ENCODE measurements at places on chromosomes 5 and 9. TPM values are rescaled to one million over a fixed set of nuclear protein-coding genes. Genes with fewer than 3 reads are reported as not detected.
A peak's percentile ranks its signal among the peaks of the same experiment; 100 is the strongest.

- no peak for DNase-seq
- no peaks in the 10 kb centered on the region for H3K36me3 ChIP-seq
- no peaks in the 10 kb centered on the region for H3K27me3 ChIP-seq
These were observed 35.2 kb downstream of the NCS1 start for GRCh38 chr9:130207241-130207992.

- no peaks in the 10 kb centered on the region for H3K27me3 ChIP-seq
- DNase-seq = no peak
- H3K27ac ChIP-seq = no peak overlapping the region
- H3K4me1 ChIP-seq = no peaks in the 10 kb centered on the region
These were observed 509.8 kb downstream of the DMAC1 start for GRCh38 chr9:7289773-7290172.

GRCh38 chr9:3277200-3277599, 248.6 kb downstream of the RFX3 start:
- DNase-seq = no peak
- H3K4me1 ChIP-seq = no peaks in the 10 kb centered on the region
- H3K27ac ChIP-seq = no peak overlapping the region
- peaks cover 35% of the 10 kb centered on the region for H3K36me3 ChIP-seq

GRCh38 chr5:4540375-4541173, 599.6 kb upstream of the ADAMTS16 start:
- no peak overlapping the region for H3K27ac ChIP-seq
- H3K36me3 ChIP-seq = no peaks in the 10 kb centered on the region
- no peaks in the 10 kb centered on the region for H3K27me3 ChIP-seq
- DNase-seq = no peak
- H3K4me1 ChIP-seq = no peaks in the 10 kb centered on the region

DNA sequence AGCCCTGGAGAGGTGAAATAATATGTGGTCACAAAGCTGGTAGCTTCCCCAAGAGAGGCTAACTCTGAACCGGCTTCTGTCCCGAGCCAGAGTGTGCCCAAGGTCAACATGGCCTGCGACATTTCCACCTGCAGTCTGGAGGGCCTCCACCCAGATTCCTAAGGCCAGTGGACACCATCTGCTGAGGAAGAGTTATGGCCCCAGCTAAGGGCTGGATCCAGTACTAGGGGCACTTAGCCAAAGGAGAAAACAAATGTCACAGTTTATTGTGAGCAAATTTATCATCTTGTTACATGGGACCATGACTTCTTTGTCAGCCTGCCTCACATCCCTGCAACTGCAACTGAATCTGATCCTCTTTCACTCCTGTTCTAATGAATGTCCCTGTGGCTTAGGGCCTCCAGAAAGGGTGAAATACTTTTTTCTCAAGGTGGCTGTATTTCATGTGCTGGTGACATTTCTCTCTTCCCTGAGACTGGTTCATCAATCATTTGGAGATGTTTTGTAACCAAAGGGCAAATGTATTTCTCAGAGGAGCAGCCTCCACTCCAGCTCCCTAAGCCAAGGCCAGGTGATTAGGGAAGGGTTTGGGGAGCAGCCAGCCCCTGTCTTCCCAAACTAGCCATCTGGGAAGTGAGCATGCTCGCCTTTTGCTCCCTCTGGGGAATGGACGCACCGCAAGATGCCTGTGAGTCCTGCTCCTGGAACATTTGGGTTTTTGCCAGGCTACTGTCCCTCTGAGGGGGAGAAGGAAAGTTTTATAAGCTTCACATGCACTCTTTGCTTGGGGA, 148.3 kb downstream of the CMYA5 start:
- no peaks in the 10 kb centered on the region for H3K36me3 ChIP-seq
- no peaks in the 10 kb centered on the region for H3K27me3 ChIP-seq
- no peaks in the 10 kb centered on the region for H3K4me1 ChIP-seq
- no peak overlapping the region for H3K4me3 ChIP-seq
- no peak for DNase-seq

- no peak overlapping the region for H3K4me3 ChIP-seq
- DNase-seq = no peak
- no peak overlapping the region for H3K27ac ChIP-seq
- no peaks in the 10 kb centered on the region for H3K36me3 ChIP-seq
- H3K4me1 ChIP-seq = no peaks in the 10 kb centered on the region
These were observed 320.9 kb upstream of the KLF4 start for GRCh38 chr9:107810461-107810961.

GRCh38 chr5:34736445-34737115, 80.5 kb downstream of the RAI14 start:
- no peak overlapping the region for H3K4me3 ChIP-seq
- no peak overlapping the region for H3K27ac ChIP-seq
- H3K4me1 ChIP-seq = no peaks in the 10 kb centered on the region
- DNase-seq = no peak
- no peaks in the 10 kb centered on the region for H3K36me3 ChIP-seq

GRCh38 chr5:13218518-13218917, 726.0 kb downstream of the DNAH5 start:
- H3K4me3 ChIP-seq = no peak overlapping the region
- H3K36me3 ChIP-seq = no peaks in the 10 kb centered on the region
- no peak for DNase-seq
- H3K27ac ChIP-seq = no peak overlapping the region
- no peaks in the 10 kb centered on the region for H3K4me1 ChIP-seq

- H3K36me3 ChIP-seq = no peaks in the 10 kb centered on the region
- peaks cover 9% of the 10 kb centered on the region for H3K27me3 ChIP-seq
- H3K4me1 ChIP-seq = peaks cover 6% of the 10 kb centered on the region
- DNase-seq = no peak
- no peak overlapping the region for H3K27ac ChIP-seq
- H3K4me3 ChIP-seq = no peak overlapping the region
These were observed 2.5 kb downstream of the TLE1 start for GRCh38 chr9:81686614-81687520.

- no peak overlapping the region for H3K4me3 ChIP-seq
- no peak overlapping the region for H3K27ac ChIP-seq
- H3K36me3 ChIP-seq = peaks cover 25% of the 10 kb centered on the region
- no peak for DNase-seq
These were observed 98.3 kb downstream of the WDR70 start for GRCh38 chr5:37477426-37477825.

GRCh38 chr9:124659099-124659659, 111.9 kb downstream of the NR6A1 start:
- H3K36me3 ChIP-seq = no peaks in the 10 kb centered on the region
- DNase-seq = no peak
- peak overlapping the region; percentile 78 for H3K4me3 ChIP-seq
- peak overlapping the region; percentile 6 for H3K27ac ChIP-seq
- peaks cover 4% of the 10 kb centered on the region for H3K4me1 ChIP-seq

DNA sequence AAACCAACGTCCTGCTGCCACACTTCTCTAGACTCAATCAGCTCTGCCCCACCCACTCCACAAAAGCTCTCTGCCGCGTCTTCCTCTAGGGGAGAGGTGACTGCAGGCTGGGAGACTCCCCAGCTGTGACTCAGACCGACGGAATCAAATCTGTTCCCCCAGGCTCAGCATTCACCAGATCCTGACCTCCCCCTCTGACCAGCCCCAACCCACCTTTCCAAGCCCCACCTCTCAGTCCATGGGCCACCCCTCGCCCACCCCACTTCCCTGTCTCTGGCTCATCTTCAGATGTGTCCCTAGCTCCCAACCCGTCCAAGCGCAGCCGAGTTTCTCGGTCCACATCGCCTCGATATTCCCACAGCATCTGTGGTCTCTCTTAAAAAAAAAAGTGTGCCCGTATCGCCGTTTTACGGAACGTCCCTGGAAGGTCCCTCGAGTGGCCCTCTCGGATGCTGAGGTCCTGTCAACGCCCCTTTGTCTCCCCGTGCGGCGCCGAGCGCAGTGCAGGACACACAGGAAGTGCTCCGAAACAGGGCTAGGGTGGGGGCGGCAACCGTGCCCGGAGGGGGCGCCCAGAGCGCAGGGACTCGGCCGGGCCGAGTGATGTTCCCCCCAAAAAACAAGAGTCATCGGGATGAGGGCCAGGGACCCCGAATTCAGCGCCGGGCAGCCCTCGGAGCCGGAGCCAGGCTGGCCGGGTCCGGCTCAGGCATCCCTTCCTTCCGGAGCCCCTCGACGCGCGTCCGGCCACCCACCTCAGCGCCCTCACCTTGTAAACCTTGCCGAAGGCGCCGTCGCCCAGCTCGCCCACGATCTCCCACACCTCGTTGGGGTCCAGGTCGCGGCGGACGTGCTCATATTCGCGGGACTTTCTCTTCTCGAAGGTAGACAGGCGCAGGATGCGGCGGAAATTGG, 649 bp downstream of the STK10 start:
- peaks cover 7% of the 10 kb centered on the region for H3K36me3 ChIP-seq
- peak overlapping the region; percentile 95 for H3K27ac ChIP-seq
- no peaks in the 10 kb centered on the region for H3K27me3 ChIP-seq
- peaks cover 48% of the 10 kb centered on the region for H3K4me1 ChIP-seq

- H3K27me3 ChIP-seq = no peaks in the 10 kb centered on the region
- no peak for DNase-seq
- H3K4me1 ChIP-seq = no peaks in the 10 kb centered on the region
- no peak overlapping the region for H3K4me3 ChIP-seq
These were observed 72.9 kb downstream of the TARS1 start for GRCh38 chr5:33513462-33514185.

DNA sequence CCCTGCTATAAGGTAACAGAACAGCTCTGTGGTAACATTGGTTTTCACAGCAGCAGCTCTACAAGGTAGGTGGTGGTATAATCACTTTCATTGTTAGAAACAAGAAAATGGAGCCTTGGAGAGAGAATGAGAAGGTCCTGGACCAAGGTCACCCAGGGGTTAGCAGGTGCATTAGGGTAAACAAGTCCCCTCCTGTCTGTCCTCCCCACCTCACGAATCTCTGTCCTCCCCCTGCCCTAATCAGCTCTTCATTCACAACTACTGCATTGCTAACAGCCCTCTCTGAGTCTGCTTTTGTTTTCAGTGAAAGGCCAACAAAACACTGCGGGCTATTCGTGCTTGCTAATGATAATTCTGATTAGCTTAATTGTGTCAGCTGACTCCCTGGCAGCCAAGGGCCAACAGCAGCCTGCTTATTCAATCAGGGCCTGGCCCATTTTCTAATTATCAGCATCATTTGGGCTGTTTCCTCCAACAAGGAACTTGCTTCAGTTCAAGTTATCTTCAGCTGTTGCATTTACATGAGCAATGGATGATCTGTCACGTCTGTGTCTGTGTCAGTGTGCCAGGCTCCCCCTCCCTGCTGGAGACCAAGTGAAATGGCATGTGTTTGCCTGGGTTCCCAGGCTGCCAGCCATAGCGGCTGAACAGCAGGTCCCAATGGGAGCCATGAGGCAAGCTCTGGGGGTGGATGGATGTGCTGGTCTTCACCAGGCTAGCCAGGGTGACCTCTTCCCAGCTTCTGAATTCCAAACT, 56.7 kb upstream of the EQTN start:
- H3K27ac ChIP-seq = no peak overlapping the region
- DNase-seq = no peak
- no peaks in the 10 kb centered on the region for H3K4me1 ChIP-seq
- no peaks in the 10 kb centered on the region for H3K36me3 ChIP-seq

GRCh38 chr9:121895818-121896544, 197.1 kb downstream of the TTLL11 start:
- DNase-seq = no peak
- H3K36me3 ChIP-seq = no peaks in the 10 kb centered on the region
- H3K27ac ChIP-seq = no peak overlapping the region
- H3K27me3 ChIP-seq = no peaks in the 10 kb centered on the region

GRCh38 chr5:160118349-160119141, 705 bp downstream of the PWWP2A start:
- no peaks in the 10 kb centered on the region for H3K27me3 ChIP-seq
- H3K27ac ChIP-seq = peak overlapping the region; percentile 84
- H3K36me3 ChIP-seq = peaks cover 14% of the 10 kb centered on the region
- peaks cover 17% of the 10 kb centered on the region for H3K4me1 ChIP-seq
- H3K4me3 ChIP-seq = peak overlapping the region; percentile 76
- DNase-seq = peak; percentile 56

GRCh38 chr5:133996683-133997252, 8.0 kb downstream of the VDAC1 start:
- no peak for DNase-seq
- no peaks in the 10 kb centered on the region for H3K27me3 ChIP-seq
- H3K4me3 ChIP-seq = no peak overlapping the region
- H3K27ac ChIP-seq = no peak overlapping the region
- H3K36me3 ChIP-seq = peaks cover 3% of the 10 kb centered on the region
- H3K4me1 ChIP-seq = peaks cover 9% of the 10 kb centered on the region

GRCh38 chr5:78077369-78078068, 217.0 kb downstream of the AP3B1 start:
- no peak for DNase-seq
- no peaks in the 10 kb centered on the region for H3K27me3 ChIP-seq
- H3K36me3 ChIP-seq = peaks cover 2% of the 10 kb centered on the region
- H3K4me3 ChIP-seq = no peak overlapping the region

DNA sequence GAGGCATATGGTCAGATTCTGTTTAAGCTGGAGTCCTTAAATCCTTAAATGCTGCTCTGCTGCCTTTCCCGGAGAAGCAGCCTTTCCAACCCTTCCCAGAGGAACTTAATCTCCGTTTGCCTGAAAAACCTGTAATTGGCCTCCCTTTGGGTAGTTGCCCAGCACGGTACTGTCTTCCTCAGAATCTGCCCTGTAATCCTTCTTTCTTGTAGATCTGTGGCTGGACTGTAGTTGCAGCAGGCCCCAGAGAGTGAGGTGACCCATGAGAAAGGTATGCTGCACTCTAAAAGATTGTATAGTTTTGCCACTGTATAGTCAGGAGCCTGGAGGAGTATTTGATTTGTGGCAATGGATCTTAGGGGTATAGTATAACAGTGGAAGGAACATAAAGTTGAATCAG, 11.7 kb downstream of the SPIN1 start:
- no peaks in the 10 kb centered on the region for H3K36me3 ChIP-seq
- no peaks in the 10 kb centered on the region for H3K4me1 ChIP-seq
- H3K27ac ChIP-seq = no peak overlapping the region
- DNase-seq = no peak
- no peaks in the 10 kb centered on the region for H3K27me3 ChIP-seq

DNA sequence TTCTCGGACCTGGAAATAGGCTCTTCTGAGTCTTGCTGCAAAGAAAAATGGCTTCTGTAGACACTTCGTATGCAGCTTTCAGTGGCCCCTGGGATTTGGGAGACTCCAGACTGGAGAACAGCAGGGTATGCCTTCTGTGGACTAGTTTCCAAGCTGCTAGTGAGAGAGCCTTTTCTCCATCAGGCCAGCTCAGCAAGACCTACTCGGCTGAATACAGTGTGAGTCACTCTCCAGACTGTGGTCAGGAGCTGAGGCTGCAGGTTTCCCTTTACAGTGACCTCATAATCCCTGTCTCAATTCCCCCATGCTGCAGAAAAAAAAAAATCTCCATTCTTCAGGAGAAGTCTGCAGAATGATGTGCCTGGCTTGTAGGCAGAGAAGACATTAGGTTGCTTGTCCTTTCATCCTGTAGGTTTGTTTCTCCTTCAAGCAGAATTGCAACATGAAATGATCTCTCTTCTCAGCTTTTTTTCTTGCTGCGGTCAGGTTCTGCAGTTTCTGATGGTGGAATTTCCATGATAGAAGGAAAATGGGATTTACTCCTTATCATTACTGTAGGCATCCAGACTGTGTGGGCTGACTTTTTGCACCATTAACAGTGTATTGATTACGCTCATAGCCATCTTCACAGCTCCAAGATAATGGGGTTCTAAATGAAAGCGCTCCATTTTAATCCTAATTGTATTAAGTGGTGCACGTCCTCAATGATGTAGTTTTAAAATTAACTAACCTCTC, 78.3 kb upstream of the TNFSF8 start:
- no peak overlapping the region for H3K4me3 ChIP-seq
- no peaks in the 10 kb centered on the region for H3K36me3 ChIP-seq
- no peak overlapping the region for H3K27ac ChIP-seq
- no peak for DNase-seq
- no peaks in the 10 kb centered on the region for H3K4me1 ChIP-seq

IFNK gene
- total RNA-seq = not detected

FOXI1 gene
- total RNA-seq = not detected

PCDH1 gene
- total RNA-seq = 0.20 TPM

CDH6 gene
- total RNA-seq = not detected

SPATA31C1 gene
- total RNA-seq = not detected

PCDHGA6 gene
- not detected for total RNA-seq

MCC gene
- total RNA-seq = 11.1 TPM

CDKN2B gene
- total RNA-seq = 1.4 TPM

ZNF454 gene
- 0.17 TPM for total RNA-seq

LPCAT1 gene
- 34.7 TPM for total RNA-seq
